ENCODE measurements at places on chromosomes 2 and 18.

GRCh38 chr18:57432140-57432539 lies 3.0 kb upstream of the ONECUT2 start:
- DNase-seq, result no peak

- DNase-seq, result no peak
Measured at GRCh38 chr2:131584940-131585339, 57.3 kb downstream of the CCDC74A start.

DNA sequence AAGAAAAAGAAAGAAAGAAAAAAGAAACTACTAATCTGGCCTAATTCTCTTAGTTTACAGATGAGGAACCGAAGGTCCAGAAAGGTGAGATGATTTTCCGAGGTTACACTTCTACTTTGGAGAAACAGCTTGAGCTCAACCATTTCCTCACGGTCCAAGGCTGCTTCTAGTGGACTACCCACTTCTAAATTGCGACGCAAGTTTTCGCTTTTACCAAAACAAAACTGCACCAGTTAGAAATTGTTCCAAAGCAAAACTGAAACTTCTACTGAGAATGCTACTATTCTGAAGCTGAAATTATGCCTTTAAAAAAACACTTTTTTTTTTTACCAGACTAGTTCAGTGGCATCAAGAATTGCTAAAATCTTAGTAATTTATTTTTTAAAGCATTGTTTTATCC lies 101.6 kb downstream of the INO80D start:
- no peak for DNase-seq

- DNase-seq, result no peak
Measured at GRCh38 chr2:3101016-3101942, 276.3 kb downstream of the EIPR1 start.

DNA sequence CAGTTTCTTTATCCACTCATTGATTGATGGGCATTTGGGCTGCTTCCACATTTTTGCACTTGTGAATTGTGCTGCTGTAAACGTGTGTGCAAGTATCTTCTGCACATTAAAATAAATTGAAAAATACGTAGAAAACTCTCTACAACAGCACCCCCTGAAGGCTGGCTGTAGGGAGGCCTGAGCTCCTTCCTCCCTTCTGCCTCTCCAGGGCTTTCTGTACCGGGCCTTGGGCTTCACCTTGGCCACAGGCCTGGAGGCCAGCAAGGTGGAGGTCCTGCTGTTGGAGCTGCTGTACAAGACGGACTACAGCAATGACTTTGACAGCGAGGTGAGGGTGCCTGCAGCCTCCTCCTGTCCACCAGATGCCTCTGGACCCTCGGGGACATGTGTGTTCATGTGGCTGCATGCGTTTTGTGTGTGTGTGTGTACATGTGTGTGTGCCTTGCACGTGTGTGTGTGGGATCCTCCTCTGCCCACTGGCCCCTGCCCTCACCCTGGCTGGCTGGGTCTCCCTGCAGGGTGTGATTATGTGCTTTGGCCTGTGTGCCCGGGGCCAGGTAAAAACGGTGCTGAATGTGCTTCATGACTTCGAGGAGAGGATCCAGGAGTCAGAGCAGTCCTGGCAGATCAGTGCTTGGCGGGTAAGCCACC lies 29.2 kb downstream of the MROH2A start:
- no peak for DNase-seq

DNA sequence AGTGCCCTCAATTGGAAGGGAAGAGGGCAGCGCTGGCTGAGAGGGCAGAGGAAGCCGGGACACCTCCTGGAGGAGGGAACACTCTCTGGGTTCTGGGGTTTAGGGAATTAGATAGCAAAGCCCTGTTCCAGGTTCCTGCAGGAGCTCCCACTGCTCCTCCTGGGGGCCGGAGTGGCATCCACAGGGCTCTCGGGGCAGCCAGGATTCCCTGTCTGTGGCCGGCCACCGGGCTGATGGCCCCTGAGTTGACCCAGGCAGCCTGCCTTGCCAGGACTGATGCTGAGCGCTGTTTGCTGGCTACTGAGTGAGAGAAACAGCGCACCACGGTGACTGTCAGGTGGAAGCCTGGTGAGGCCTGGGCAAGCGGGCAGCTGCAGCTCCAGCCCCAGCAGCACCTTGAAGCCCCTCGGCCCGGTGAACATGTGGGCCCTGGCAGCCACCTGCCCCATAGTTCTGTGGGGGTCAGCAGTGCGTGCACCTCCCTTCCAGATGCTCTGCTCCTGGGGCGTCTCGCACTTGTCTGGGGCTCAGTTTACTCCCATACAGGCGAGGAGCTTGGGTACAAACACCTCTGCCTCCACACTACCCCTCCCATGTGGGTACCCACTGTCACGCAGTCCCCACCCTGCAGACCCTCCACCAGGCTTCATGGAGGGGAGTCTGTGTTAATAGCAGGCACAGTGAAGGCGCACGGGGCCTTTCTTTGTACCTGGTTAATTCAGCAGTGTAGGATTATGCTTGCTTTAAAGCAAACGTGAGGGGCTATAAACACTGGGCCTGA lies 7.7 kb upstream of the ALLC start:
- DNase-seq, result no peak

- no peak for DNase-seq
Measured at GRCh38 chr2:97711394-97711711, 2.0 kb upstream of the ZAP70 start.

- DNase-seq, result no peak
Measured at GRCh38 chr2:60495041-60495625, 58.3 kb downstream of the BCL11A start.

DNA sequence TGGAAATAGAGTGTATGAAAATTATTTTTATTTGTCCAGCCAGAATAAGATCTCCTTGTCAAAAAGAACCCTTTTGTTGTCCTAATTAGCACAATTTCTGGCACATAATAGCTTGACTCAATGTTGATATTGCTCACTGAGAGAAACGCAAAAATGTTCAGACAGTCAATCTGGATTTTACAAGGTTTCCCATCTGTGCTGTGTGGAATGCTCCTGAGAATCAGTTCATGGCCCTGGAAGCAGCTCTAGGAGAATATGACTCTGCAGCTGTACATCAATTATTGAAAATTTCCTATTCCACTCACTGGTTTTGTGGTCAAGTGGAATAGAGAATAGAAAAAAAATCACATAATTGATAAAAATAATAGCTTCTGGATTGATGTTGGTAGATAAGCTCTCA lies 1582.9 kb upstream of the NXPH2 start:
- DNase-seq, result no peak

Data from cortex of kidney (tissue), 1 donor.